Activated CD4-positive, alpha-beta T cell treated with anti-CD3 and anti-CD28 coated beads, Interleukin-10, Interleukin-2, amounts not matched to agents 100 ng/mL and 50 ng/mL, durations not matched to agents 16 hours and 8 hours (primary cell): ENCODE measurements at places on chromosomes 7 and 10.

GRCh38 chr10:14801723-14802122, 27.0 kb upstream of the FAM107B start:
- DNase-seq, result no peak

DNA sequence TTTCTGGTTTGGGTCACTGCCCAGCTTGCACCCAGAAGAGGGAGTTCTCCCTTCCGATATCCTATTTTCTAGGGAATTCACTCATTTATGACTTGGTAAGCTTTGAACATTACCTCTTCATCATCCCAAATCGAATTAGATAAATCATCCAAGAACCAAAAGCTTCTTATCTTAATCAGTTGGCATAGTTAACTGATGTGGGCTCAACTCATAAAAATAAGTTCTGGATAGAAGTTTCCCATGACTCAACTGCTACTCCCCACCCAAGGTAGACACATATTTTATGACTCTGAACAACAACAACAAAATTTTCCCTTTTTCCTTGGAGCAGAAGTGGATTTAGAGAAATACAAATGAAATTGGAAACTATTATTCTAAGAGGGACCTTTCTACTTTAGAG, 102.9 kb upstream of the CCDC6 start:
- DNase-seq, result no peak

- no peak for DNase-seq
Measured at GRCh38 chr7:42110333-42110732, 126.7 kb downstream of the GLI3 start.

DNA sequence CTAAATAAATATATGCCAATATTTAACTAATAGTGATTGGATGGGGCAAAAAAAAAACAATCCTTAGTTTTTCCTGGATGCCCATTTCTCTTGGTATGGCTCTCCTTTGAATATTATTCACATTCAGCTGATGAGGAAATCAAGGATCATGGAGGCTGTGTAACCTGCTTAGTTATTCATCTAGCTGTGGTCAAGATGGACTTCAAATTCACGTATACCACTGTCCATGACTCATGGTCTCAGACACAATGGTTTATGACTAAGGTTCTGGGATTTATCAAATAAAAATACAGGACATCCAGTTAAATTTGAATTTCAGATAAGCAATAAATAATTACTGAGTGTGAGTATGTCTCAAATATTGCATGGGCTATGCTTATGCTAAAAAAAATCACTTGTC, 191.5 kb upstream of the CELF2 start:
- no peak for DNase-seq

- no peak for DNase-seq
Measured at GRCh38 chr7:23213755-23214154, 31.9 kb downstream of the NUP42 start.
